ENCODE measurements at places on chromosomes 3 and 15.
A peak's percentile ranks its signal among the peaks of the same experiment; 100 is the strongest.

DNA sequence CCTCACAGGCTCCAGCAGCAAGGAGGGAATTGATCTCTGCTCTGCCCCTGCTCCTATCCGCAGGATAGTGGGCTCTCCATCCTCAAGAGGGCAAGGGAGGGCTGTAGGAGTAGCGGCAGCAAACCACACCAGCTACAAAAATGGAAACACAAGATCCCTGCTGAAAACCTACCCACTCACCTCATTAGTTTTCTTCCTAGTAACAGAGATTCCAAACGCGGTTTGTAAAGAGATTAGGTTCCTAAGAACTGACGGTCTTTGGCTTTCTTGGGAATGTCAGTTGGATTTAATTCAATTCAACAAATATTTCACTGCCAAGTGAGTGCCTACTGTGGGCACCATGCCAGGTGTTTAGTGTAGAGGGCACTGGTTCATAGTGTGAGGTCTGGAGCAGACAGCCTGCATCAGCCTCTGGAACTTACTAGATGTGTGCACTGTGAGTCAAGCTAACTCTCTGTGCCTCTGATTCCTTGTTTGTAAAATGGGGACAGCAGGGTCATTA, 84.7 kb downstream of the MRPL46 start:
- no peak for DNase-seq

GRCh38 chr15:32657198-32657883, 15.8 kb downstream of the SCG5 start:
- no peak for DNase-seq

GRCh38 chr15:64349375-64349774, 6.6 kb downstream of the CSNK1G1 start:
- no peak for DNase-seq

- peak; percentile 73 for DNase-seq
Measured at GRCh38 chr3:188914552-188914951, 257.2 kb upstream of the TPRG1 start.

- DNase-seq: no peak
Measured at GRCh38 chr3:30646961-30647752, 40.8 kb downstream of the TGFBR2 start.

DNA sequence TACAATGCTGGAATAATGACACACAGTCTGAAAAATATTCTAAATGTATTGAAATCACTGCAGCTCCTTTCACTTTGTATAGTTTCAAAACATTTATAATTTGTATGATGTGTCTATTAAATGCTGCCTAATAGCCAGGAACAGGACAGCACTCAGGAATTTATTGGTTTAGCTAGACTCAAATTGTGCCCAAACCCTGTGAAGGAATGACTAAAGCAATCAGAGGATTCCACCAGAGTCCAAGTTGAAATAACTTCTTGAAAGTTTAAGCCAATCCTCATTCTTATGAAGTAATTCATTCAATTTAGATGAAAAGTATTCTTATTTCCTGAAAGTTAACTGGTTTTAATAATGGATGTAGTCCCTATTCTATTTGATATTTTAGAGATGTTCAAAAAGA, 267.0 kb downstream of the ZMAT3 start:
- DNase-seq: no peak

DNA sequence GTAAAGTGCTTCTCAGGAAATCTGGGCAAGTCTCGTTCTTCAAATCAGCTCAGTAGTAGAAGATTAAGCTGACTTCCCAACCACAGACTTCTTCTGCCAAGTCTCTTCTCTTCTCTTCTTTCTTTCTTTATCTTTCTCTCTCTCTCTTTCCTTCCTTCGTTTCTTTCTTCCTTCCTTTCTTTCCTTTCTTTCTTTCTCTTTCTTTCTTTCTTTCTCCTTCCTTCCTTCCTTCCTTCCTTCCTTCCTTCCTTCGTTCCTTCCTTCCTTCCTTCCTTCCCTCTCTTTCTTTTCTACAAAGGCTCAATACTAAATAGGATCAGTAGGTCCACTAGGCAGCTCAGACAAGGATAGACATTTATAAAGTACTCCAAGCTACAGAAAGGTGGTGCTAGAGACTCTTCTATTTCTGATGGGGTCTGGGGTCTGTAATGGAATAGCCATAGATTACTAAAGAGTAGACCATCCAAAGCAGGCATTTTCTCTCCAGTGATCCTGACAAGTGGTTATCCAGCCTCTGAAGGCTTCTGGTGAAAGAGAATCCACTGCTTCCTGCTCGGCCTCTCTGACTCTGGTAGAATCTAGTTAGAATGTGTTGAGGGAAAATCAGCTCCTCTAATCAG, 100.8 kb downstream of the TPRG1 start:
- DNase-seq: no peak

- DNase-seq: peak; percentile 39
Measured at GRCh38 chr3:108552267-108553159, 36.7 kb downstream of the CIP2A start.

GRCh38 chr3:108602935-108603294, 13.4 kb downstream of the DZIP3 start:
- no peak for DNase-seq

- peak; percentile 26 for DNase-seq
Measured at GRCh38 chr15:90401495-90401894, 13.5 kb downstream of the IQGAP1 start.

DNA sequence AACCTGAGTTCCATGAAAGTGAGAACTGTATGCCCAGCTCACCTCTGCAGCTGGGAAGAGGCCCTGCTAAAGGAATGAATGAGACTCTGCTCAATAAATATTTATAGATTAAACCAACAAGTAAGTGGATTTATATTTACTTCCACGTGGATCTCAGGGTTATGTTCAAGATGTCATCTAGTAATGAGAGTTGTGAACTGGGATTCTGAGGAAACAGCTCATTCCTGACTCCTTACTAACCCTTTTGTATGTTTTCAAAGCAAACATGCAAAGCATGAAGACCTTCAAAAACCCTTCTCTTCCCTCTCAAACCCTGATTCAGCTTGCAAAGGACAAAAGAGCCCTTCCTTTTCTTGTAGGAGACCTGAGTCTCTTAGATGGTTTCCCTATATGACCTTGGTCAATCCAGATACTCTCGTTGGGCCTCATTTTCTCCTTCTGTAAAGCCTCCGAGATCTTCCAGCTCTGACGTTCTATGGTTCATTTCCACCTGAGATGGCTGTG, 53.4 kb downstream of the LSM3 start:
- DNase-seq: no peak

DNA sequence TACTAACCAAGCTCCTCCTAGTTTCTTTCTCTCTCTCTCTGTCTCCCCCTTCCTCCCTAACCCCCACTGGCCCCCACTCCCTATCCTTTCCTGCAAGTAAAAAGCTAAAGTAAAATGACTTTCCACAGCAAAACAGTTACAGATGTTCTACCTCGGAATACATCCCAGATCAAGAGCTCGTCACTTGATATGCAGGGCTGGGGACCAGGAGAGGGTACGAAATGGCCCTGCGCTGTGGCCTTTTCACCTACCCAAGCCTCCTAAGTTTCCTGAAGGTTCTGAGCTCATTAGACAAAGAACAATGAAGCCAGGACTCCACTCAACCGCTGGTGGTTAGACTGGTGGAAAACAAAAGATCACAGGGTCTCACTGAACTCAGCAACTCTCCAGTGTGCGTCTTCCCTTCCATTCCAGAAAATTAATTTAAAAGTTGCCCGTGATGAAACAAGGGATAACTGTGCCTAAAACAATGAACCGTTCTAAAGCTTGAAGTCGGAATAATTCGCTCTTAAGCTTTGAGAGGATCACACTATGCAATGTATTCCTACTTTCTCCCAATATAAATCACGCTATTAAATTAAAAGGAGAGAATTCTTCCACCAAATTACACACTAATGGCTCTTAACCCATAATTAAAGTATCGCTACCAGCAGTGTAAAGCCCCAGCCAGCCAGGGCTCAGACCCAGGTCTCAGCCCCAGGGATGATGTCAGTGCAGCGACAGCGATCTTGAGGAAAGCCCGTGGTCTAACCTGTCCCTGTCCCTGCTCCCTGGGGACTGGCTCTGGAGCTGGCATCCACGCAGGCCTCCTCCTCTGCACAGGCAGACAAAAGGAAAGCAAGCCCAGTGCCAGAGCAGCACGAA, 5.0 kb downstream of the VGLL4 start:
- DNase-seq: no peak

DNA sequence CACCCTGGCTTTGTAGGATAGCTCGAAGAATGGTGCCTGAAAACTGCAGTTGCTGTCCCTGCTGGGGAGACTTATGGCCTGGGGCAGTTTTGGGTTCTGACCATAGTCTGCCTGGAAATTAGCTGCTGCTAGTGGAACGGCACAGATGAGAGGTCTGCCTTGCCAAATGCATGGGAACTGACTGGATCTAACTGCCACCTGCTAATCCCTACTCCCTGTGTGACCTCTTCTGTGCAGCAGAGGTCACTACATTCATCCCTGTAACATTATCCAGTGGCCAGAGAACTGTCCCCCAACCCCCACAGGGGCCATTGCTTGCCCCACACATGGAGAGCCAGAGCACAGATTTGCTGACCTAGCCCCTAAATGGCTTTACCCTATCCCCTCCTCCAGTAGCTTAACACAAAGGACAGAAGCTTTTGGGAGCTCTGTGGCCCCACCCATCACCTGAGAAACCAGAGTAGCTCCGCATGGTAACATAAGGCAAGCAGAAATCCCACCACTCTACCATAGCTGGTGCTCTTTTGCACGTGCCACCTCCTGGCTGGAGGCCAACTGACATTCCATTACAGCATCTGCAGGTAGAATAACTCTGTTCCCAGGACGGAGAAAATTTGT, 840.0 kb downstream of the EPHA3 start:
- no peak for DNase-seq

- no peak for DNase-seq
Measured at GRCh38 chr15:51135276-51135675, 40.6 kb upstream of the TNFAIP8L3 start.

- no peak for DNase-seq
Measured at GRCh38 chr15:78007211-78007931, 70.1 kb downstream of the TBC1D2B start.

DNA sequence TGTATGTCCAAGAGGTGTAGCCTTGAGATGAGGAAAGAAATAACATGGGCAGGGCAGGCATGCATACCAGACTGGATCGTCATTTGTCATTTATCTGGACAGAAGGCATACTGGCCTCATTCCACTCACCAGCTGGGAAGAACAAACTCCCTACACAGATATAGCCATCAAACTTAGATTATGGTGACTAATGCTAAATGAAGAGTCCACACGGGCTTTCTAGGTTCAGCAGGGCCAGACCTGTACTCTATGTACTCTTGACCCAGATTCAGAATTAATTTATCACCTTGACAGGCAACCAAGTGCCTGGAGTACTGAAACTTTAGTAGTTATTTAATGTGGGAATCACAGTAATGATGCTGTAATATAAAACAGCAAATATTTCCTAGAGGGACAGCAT, 164.3 kb upstream of the IL12A start:
- DNase-seq: no peak

GRCh38 chr3:463252-464192, 267.0 kb downstream of the CHL1 start:
- DNase-seq: no peak

- peak; percentile 33 for DNase-seq
Measured at GRCh38 chr3:186964616-186965015, 34.3 kb downstream of the ST6GAL1 start.
